ENCODE measurements at places on chromosomes 3 and 15. TPM values are rescaled to one million over a fixed set of nuclear protein-coding genes. Genes with fewer than 3 reads are reported as not detected.

C3orf18 gene
- 20.2 TPM for total RNA-seq

SAMMSON gene
- 0.25 TPM for total RNA-seq

SCG3 gene
- not detected for total RNA-seq

GPR62 gene
- 0.12 TPM for total RNA-seq

PRRT3 gene
- 1.3 TPM for total RNA-seq

PDZRN3 gene
- 27.7 TPM for total RNA-seq

DAPK2 gene
- 5.8 TPM for total RNA-seq

BTLA gene
- total RNA-seq: not detected

SLC28A1 gene
- total RNA-seq: 0.12 TPM

GOLGA8N gene
- 11.4 TPM for total RNA-seq

CERS3 gene
- total RNA-seq: not detected

ZNF654 gene
- 24.6 TPM for total RNA-seq

CLDN16 gene
- not detected for total RNA-seq

GOLGA6A gene
- total RNA-seq: not detected

GABRR3 gene
- not detected for total RNA-seq

SAXO2 gene
- 0.22 TPM for total RNA-seq

NR2F2 gene
- total RNA-seq: 41.1 TPM

PLD1 gene
- 16.7 TPM for total RNA-seq

ADCY5 gene
- 0.22 TPM for total RNA-seq

C3orf70 gene
- total RNA-seq: 1.4 TPM

SI gene
- not detected for total RNA-seq

GTF2E1 gene
- total RNA-seq: 23.9 TPM

CACNA1D gene
- total RNA-seq: 0.33 TPM

ITPKA gene
- 18.1 TPM for total RNA-seq

TPRG1 gene
- 1.8 TPM for total RNA-seq

CPB1 gene
- not detected for total RNA-seq

UCN2 gene
- 1.2 TPM for total RNA-seq

MCCC1 gene
- total RNA-seq: 23.5 TPM

DZIP1L gene
- 40.7 TPM for total RNA-seq

MNS1 gene
- total RNA-seq: 1.5 TPM

EBLN2 gene
- 7.7 TPM for total RNA-seq

C3orf85 gene
- not detected for total RNA-seq

BCL2A1 gene
- total RNA-seq: 4.9 TPM

P2RY1 gene
- total RNA-seq: 1.1 TPM

CYP19A1 gene
- total RNA-seq: 0.12 TPM

GOLGA8S gene
- total RNA-seq: under 0.01 TPM

TERC gene
- 759 TPM for total RNA-seq

GRAMD1C gene
- 7.6 TPM for total RNA-seq

TNFSF10 gene
- total RNA-seq: 2.0 TPM

LRRC58 gene
- total RNA-seq: 31.9 TPM

WDR72 gene
- not detected for total RNA-seq

TMEM212 gene
- total RNA-seq: not detected

IQCH gene
- total RNA-seq: 7.0 TPM

GHSR gene
- total RNA-seq: not detected

MESD gene
- total RNA-seq: 24.4 TPM

KLF15 gene
- total RNA-seq: 1.5 TPM

ROPN1 gene
- total RNA-seq: not detected

PAQR9 gene
- total RNA-seq: not detected

FOXL2NB gene
- 10.4 TPM for total RNA-seq

KLHL40 gene
- total RNA-seq: not detected

CLDN11 gene
- total RNA-seq: 264 TPM

B3GALNT1 gene
- 24.2 TPM for total RNA-seq

FBXO40 gene
- under 0.01 TPM for total RNA-seq

STRA6 gene
- 4.5 TPM for total RNA-seq

ADGRG7 gene
- 1.1 TPM for total RNA-seq

All from uterine smooth muscle cell (primary cell).